Cardiac muscle cell (in vitro differentiated cells and primary cell): ENCODE measurements at places on chromosomes 2 and 18. TPM values are rescaled to one million over a fixed set of nuclear protein-coding genes. Genes with fewer than 3 reads are reported as not detected.

The FAP gene
- total RNA-seq, result not detected in 2 replicates

The TM4SF20 gene
- not detected in 2 replicates for total RNA-seq

The NEDD4L gene
- total RNA-seq, result 40.5 and 43.4 TPM in 2 replicates

The EGR4 gene
- total RNA-seq, result 0.06 TPM in 1 of 2 replicates, not detected in the other

The SF3B1 gene
- total RNA-seq, result 239 and 463 TPM in 2 replicates

The RFTN2 gene
- total RNA-seq, result 2.8 and 8.3 TPM in 2 replicates

The AQP4 gene
- total RNA-seq, result 0.12 TPM in 1 of 2 replicates, not detected in the other

The SERPINB3 gene
- not detected in 2 replicates for total RNA-seq

The PRKAG3 gene
- not detected in 2 replicates for total RNA-seq

GRCh38 chr18:76429262-76430126 is 65.5 kb downstream of the ZNF516 start:
- DNase-seq, result no peak

- DNase-seq, result no peak
These were observed 131.4 kb upstream of the HAAO start for GRCh38 chr2:42923580-42924417.

- no peak for DNase-seq
These were observed 162.8 kb upstream of the LRRTM1 start for GRCh38 chr2:80467262-80467811.

DNA sequence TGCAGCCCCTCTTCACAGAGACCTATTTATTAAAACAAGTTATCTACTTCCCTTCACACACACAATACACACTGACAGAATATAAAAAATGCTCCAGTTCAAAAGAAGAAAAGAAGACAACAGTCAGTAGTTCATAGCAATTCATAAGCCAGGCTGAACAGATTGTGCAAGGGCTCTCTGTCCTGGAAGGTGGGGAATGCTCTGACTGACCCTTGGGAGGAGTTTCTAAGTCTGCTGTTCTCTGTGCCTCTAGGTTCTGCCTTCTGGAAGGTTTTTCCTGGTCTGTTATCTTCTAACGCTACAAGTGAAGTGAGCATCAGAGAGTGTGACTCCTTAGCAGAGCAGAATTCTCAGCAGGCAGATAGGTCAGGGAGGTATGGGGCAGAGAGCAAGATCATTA is 35.7 kb downstream of the SP3 start:
- DNase-seq, result peak; percentile 50

- no peak for DNase-seq
These were observed 41.0 kb downstream of the AGAP1 start for GRCh38 chr2:235534678-235535422.

GRCh38 chr2:155389224-155389623 is 690.7 kb downstream of the KCNJ3 start:
- no peak for DNase-seq

DNA sequence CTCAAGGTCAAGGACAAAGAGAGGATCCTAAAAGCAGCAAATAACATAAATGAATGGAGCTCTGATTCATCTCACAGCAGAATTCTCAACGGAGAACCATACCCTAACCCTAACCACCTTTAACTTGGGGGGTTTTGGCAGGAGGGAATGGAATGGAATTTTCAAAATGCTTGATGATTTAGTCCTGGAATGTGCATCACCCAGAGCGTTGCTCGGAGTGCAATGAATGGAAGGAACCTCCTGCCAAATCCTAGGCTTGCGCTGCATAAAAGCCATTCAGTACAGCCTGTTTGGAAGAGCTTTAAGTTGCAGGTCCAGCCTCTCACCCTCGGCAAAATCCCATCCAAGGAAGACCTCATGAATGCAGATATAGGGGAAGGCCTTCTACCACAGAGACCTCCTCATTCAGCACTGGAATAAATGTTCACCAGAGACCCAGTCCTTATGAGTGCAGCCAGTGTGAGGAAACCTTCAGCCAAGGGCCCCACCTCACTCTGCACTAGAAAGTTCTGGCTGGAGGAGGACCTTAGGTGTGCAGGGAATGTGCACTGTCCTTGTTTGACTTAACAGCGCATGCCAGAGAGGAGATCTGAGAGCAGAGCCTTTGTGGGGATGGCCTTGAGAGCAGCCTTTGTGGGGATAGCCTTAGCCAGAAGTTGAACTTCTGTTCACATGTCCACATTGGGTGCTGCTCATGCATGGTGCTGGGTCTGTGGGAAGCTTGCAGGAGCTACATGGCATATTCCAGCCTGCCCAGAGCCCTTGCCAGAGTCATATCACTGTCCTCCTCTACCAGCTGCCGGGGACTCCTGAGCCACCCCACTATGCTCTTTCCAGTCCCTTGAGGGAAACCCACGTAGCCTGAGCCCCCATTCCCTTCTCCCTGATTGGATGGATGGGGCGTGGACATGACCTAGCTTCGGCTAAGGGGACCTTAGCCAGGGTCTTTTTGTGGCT is 30.5 kb downstream of the ASB1 start:
- no peak for DNase-seq

DNA sequence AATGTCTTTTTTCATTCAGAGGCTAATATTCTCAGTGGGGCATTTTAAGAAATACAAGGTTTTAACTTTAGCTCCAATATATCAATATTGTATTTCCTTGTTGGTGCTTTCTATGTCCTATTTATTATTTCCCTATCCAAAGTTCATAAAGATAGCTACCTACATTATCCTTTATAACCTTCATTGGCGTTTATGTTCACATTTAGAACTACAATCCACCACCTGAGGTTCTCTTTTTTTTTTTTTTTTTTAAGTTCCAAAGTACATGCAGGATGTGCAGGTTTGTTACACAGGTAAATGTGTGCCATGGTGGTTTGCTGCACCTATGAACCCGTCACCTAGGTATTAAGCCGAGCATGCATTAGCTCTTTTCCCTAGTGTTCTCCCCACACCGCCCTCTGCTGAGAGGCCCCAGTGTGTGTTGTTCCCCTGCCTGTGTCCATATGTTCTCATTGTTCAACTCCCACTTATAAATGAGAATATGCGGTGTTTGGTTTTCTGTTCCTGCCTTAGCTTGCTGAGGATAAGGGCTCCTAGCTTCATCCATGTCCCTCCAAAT is 694.6 kb downstream of the SUCLG1 start:
- no peak for DNase-seq

DNA sequence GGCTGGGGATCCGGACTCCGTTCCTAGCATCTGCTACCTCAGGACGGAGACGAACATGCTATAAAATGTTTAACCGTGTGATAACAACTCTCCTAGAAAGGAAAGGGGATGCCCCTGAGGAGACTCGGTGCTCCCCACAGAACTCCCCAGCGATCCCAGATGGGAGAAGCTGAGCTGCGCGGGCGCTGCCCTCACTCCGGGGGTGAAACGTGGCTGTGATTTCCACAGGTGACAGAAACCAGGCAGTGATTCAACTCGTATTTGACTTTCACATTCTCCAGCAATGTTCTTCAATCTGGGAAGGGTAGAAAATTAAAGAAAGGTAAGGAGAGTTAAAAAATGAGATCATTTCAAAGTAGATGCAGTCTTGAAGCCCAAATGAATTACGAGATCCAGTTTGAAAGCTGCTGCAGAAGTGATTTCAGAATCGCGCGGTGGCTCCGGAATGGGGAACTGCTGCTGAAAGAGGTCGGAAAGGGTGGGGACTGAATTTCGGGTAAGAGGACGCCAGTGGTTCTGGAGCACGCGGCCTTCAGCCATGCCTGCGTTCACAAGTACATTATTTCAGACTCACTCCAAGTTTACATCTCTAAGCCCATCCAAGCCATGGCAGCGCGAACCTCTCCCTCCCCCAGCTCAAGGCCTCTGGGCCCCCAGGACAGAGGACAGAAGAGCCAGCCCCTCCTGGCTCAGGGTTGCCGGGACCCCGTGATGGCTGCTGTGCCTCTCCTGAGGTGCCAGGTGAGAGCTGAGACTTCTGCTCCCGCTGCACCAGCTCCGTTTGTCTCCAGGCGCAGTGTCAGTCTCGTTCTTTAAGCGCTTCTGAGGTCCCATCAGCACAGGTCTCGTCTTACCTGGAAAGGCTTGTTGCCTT is 39.5 kb downstream of the ADNP2 start:
- DNase-seq, result no peak

DNA sequence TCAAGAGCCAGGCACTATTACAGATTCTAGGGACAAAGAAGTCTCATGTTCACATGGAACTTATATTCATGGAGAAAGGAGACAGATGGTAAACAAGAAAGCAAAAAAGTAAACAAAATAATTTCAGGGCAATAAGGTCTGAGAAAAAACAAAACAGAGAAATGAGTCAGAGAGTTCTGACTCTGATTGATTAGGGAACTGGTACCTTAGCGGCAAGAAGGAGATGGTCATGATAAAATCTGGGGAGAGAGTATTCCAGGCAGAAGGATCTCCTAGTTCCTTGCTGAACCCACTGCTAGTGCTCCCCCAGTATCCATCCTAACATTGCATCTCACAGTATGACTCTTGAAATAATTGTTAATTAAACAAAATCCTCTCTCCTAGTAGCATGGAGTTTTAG is 161.8 kb upstream of the KLF7 start:
- DNase-seq, result no peak

DNA sequence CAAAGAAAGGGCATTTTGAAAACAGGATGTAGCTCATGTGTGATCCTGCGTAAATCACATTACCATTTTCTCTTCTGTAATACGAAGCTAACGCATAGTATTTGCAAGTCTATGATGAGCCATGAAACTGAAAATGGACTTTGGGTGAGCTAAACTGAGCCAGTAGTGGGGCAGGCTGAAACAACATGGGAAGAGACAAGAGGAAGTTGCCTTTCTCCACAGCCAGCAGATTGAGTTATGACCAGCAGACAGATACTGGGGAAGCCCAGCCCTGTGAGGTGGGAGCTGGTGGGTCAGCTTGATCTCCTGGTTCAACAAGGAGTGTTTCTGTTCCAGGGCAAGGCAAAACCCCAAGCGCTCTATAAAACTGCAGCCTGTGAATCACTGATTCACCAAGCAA is 11.8 kb downstream of the CYRIA start:
- DNase-seq, result no peak

GRCh38 chr2:241065355-241065803 is 36.7 kb downstream of the MTERF4 start:
- no peak for DNase-seq

- DNase-seq, result peak; percentile 84
These were observed 42.5 kb upstream of the PID1 start for GRCh38 chr2:229313591-229313990.

DNA sequence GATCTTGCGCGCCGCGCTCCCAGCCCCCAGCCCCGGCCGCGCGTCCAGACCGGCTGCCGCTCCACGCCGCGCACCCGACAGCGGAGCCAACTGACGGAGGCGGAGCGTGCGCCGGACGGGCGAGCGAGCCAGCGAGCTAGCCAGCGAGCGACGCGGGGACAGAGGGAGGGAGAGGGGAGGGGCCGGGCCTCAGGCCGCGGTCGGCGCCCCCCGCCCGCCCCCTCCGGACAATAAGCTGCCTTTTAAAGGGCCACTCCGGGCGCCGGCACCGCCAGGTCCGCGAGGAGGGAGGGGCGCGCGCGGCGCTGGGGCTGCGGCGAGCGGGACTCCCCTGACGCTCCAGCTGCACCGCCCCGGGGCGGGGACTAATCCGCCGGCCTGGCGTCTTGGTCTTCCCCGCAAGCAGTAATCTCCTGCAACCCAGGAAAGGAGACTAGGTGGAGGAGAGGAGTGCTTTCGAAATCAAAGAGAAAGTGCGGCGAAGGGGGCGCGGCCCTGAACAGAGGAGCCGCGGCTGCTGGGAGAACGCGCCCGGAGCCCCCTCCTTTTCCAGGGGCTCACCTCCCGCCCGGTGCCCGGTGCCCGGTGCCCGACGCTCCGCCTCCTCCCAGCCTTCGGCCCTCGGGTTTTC is at the start of gene BIN1:
Gene BIN1 (minus strand): TSS at position 164 of the 631 bp plus-strand sequence. CDS start 211 bp downstream, outside the sequence.
- DNase-seq, result peak; percentile 92

GRCh38 chr18:32553640-32554365 is 83.1 kb upstream of the GAREM1 start:
- peak; percentile 17 for DNase-seq

DNA sequence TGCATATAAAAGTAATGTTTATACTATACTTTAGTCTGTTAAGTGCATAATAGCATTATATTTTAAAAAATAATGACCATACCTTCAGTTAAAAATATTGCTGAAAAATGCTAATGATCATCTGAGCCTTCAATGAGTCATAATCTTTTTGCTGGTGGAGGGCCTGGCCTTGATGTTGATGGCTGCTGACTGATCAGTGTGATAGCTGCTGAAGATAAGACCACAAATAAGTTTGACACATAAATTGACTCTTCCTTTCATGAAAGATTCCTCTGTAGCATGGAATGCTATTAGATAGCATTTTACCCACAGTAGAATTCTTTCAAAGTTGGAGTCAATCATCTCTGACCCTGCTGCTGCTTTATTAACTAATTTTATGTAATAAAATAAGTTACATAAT is 128.4 kb upstream of the CCDC85A start:
- DNase-seq, result no peak

- peak; percentile 49 for DNase-seq
These were observed 96.7 kb downstream of the ZNF516 start for GRCh38 chr18:76398295-76398694.

DNA sequence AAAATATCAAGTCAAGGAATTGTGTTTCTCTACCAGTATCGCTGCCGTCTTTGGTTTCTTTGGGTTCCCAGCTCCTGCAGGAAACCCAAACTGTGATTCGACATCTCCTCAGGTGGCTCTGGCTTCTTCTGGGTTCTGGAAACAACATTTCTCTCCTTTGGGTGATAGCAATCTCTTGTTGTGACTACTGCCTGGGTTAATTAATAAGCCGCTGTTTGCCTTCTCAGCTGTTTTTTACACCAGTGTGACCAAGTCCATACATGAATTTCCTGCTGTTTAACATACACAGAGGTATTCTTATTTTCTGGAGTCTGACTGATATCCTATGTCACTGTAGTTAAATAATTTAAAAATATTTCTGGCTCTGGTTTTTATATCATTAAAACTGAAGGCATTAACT is 112.5 kb upstream of the DCC start:
- no peak for DNase-seq

GRCh38 chr2:26613241-26614215 is 27.6 kb downstream of the CIB4 start:
- DNase-seq, result no peak

DNA sequence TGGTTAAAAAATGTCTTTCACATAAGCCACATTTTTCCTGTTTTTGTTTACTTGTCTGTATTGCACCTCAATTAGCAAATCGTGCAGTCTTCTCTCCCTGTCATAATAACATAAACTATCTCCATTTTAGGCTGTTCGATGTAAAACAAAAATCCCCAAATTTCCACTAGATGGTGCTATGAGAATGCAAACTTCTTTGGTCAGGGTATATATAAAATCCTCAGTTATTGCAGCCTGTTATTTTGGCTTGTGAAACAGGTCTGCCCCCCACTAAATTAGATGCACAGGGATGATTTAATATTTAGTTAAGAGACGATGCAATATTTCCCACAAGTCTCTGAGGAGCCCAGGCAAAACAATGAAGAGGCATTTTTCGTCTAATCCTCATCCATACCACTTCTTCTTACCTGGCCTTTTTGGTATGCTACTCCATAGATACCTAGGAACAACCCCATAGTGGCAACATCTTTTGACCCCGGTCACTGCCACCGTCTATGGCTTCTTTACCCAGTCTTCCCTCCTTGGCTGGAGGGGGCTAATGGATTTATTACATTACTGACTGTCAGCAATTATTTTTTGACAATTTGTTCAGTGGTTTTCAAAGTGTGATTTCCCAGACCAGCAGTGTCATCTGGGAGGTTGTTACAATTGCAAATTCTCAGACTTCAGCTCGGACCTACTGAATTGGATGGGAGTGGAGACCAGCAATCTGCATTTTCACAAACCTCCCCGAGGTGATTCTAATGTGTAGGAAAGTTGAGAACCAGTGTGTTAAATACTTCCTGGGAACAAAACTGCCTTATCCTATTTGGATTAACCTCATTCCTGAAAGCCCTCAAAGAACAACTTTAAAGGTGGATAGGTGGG is 117.4 kb upstream of the CWC22 start:
- DNase-seq, result peak; percentile 80
